Stimulated activated CD4-positive, alpha-beta T cell treated with anti-CD3 and anti-CD28 coated beads, Interleukin-1b, Interleukin-23, amount 100 ng/mL, for 1 hour (primary cell): ENCODE measurements at places on chromosomes 4 and X.

DNA sequence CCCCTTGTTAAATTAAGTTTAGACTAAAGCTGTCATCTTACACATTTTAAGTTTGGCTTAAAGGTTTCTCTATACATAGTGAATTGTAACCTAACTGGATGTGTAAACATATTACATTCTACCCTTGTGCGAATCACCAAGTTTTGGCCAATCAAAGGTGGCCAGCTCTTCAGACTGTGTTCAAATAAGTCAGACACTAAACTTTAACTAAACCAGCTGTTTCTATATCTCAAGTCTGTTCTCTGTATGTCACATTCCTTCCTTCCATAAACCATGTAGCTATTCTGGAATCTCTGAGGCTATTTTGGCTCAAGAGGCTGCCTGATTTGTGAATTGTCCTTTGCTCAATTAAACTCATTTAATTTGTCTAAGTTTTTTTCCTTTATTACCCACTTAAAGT is 6.7 kb downstream of the SULT1B1 start:
- DNase-seq, result no peak

DNA sequence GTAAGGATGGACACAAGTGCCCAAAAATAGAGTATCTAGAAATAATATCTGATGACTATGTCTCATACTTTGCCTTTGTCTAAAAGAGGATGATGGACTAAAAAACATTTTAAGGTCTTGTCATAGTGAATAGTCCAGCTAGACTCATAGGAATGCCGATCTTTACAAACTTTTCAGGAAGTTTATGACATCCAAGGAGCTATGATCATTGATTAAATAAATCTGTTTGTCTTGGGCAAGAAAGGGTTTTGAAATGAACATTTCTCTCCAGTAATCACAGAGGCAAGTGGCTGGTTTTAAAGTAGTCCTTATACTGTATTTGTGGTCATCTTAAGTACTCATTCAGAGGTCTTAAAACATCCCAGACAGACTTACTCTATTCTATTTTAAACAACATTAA is 109.8 kb downstream of the MAPK10 start:
- no peak for DNase-seq

GRCh38 chr4:145842224-145842887 is 96.3 kb downstream of the ZNF827 start:
- no peak for DNase-seq

DNA sequence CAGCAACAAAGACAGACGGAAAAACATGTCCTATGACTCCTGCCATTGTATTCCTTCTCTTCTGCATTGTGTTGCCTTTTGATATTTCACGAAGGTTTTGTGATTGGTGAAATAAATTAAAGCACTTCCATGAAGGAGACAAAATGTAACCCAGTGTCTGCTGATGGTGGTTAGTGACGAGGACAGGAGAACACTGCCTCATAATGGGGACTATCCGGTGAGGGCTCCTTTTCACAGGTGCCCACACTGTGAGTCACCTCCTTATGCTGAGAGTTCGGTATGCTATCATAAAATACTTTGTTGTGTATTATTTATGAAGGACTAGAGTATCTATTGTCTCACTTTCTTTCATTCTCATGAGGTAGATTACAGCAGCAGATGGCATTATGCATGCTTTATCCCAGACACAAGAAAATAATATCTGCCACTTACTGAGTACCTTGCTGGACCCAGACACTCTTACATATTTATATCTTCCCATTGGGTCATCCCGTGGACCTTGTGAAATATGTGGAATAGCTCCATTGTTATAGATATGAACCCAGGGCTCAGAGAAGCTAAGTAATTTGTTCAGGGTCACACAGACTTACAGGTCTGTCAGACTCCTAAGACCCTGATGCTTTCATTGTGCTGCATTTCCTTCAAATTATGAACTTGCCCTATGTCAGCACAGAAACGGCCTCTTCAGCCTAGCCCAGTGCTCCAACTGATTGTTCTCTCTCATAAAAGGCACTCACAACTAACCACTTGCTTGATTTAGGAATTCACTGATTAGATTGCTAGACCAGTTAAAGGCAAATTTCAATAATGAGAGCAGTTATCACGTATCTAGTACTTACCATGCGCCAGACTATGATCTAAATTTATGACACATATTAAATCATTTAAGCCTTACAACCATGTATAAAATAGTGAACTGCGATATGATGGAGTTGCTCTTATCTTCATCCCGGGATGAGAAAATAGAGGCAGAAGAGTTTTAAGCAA is 31.2 kb downstream of the PLS3 start:
- DNase-seq, result no peak

GRCh38 chr4:8381814-8382581 is 58.5 kb downstream of the ACOX3 start:
- no peak for DNase-seq

- no peak for DNase-seq
Observed at GRCh38 chr4:41613821-41614220, 75.9 kb downstream of the LIMCH1 start.

- no peak for DNase-seq
Observed at GRCh38 chr4:186082221-186082620, 13.3 kb downstream of the TLR3 start.

DNA sequence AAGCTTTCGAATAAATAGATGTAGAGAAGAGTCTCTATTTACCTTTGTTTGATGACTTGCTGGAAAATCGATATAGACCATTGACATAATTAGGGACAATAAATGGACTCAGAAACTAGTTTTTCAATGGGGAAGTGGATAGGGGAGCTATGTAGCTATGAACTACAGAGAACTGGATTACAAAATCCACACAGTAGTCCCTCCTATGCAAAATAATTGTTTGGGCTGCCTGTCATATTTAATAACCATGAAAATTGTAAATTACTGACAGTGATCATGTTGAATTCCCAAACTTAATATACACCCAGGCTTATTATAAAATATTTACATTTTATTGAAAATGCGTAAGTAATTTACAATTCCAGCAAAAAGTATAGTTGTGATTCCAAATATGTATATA is 333.1 kb upstream of the FAM241A start:
- no peak for DNase-seq

- DNase-seq, result no peak
Observed at GRCh38 chr4:101192244-101192643, 155.1 kb downstream of the PPP3CA start.

- no peak for DNase-seq
Observed at GRCh38 chr4:89306486-89307177, 968 bp downstream of the GPRIN3 start.

- no peak for DNase-seq
Observed at GRCh38 chr4:178789279-178789678, 1347.0 kb upstream of the AGA start.

DNA sequence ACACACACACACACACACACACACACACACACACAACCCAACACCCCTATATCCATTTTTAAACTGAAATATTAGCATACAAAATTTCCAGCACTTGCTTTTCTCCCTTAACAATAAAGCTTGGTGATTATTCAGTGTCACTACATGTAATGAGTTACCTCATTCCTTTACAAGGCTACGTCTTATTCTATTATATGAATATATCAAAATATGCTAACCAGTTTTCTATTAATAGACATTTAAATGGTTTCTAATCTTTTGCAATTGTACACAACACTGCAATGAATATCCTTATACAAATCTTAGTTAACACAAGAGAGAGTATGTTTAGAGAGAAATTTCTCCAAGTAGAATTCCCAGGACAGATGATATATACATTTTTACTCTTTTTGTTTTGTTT is 14.2 kb downstream of the ZNF81 start:
- DNase-seq, result no peak

DNA sequence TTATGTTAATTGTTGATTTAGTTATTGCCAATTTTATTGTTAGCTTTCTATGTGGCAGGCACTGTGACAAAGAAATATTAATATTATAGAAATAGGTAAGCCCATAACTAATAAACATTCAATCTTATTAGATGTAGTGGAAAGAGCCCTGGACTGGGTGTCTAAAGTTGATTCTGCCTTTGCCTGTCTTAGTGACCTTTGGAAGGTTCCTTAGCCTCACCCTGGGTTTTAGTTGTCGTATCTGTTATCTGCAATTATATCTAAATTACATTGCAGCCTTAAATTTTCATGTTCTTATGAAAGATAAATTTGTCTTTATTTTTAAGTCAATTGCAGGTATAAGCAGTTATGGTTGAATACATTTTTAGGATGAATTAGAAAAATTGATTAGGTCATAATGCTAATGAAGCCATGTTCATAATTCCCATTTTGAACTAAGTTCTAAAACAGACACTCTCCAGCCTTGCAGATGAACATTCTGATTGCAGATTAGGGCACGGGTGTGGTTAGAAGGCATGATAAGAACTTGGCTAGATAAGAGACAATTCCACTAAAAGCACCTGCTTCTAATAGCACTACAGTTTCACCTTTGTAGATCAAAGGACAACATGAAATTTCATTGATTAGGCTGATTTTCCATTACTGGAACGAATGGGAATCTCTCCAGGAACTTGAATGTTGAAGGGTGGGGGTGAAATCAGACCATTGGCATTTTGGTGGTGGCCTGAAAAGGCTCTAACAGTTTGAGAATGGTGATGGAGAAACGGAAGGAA is 17.3 kb upstream of the ENPEP start:
- DNase-seq, result no peak

DNA sequence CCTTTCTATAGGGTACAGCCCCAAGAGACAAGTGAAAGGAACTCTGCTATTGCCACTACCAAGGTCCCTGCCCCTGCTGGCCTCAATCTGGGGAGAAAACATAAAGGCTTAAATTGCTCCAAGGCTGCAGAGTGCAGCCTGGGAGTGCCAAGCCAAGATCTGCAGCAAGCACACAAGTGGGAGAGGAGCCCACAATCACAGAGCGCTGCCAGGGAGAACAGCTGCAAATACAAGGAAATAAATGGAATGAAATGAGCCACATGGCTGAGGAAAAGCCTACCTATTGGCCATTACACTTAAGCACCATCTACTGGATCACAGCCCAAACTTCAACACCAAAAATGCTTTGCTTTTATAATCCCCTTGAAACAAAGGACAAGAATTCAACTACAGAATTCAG is 582.4 kb downstream of the FAM133A start:
- DNase-seq, result no peak

- no peak for DNase-seq
Observed at GRCh38 chr4:140212646-140213045, 58.7 kb upstream of the MAML3 start.

- DNase-seq, result no peak
Observed at GRCh38 chr4:4935974-4936373, 76.5 kb downstream of the MSX1 start.
